NCI-H460 (cell line): ENCODE measurements at places on chromosomes 3 and 15. TPM values are rescaled to one million over a fixed set of nuclear protein-coding genes. Genes with fewer than 3 reads are reported as not detected.
A peak's percentile ranks its signal among the peaks of the same experiment; 100 is the strongest.

DNA sequence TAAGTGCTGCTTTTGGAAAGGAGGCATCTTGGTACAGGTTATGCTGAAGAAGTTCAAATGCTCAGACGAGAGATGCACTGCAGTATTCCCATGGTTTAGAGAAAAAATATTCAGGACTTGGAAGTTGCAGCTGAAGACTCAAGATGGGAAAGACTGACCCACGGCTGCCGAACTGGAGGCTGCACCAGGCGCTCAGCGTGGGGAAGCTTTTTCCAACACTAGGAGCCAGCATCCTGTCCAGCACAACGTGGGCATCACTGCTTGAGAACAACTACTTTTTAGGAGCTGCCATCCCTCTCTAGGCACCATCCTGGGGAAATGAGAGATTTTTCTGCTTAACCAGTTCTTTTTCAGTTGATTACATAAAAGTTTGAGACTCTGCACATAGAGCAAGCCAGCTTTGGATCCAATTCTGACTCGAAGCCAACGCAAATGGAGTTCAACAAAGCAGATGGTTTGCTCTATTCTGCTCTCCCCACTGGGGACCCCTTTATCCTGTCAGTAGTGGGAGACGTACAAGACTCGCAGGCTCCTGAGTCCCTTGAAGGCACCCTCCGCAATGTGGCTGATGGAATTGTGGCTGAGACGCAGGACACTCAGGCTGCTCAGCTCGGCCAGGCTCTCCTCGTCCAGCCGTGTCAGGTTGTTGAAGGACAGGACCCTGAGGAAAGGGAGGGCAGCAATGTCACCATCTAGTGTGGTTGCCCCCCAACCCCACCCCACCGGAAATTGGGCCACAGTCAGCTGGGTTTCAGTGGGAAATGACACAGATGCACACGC is 93.8 kb downstream of the LRIG1 start:
- DNase-seq = no peak

GRCh38 chr3:66476852-66477381 is 23.9 kb downstream of the LRIG1 start:
- DNase-seq = no peak

NLGN1 gene
- 8.8 and 10.7 TPM in 2 replicates for total RNA-seq

- DNase-seq = no peak
These were observed 89.8 kb downstream of the MEIS2 start for GRCh38 chr15:37010595-37010994.

RASL12 gene
- total RNA-seq = 0.07 TPM in 1 of 2 replicates, not detected in the other

GASK1A gene
- total RNA-seq = not detected in 2 replicates

CLDN11 gene
- total RNA-seq = 0.38 and 0.72 TPM in 2 replicates

DNA sequence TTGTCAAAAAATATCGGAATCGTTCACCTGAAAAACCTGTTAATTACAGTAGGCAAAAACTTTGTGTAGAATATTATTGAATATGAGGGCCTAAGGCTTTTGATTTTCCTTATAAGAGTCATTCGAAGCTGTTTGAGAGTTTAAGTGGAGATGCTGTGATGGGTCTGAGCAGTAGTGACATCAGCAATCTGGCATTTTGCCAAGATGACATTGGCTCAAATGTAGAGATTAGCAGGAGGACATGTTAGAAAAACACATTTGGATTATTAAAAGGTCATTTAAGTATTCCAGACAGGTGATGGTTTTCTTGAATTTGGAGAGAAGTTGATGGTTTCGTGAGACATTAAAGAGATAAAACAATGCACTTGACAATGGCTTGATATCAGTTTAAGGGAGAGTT is 12.9 kb downstream of the OR5AC2 start:
- DNase-seq = no peak

DNA sequence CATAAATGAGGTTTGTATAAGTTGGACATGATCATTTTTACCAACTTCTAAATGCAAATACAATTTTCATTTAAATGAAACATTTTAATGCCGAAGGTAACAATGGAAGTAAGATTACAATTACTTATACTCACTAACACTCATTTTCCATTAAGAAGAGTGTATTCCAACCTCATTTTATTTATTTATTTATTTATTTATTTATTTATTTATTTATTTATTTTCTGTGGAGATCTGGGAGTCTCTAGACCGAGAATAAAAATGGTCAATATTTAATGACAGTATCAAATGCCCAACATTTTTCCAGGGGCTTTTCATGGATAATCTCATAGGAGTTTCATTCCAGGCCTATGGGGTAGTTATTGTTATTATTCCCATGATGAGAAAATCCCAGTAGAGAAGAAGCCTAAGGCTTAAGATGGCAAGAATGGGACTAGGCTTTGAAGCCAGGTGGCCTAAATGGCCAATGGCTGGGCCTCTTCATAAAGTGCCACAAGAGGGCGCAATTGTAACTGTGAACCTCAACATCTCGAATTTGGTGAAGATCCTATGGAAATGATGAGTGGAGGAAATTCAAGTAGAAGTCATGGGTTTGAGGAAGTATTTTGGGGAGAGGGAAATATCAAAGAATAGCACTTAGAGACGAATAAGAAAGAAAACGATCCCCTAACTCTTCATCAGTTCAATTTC is 21.3 kb downstream of the VGLL3 start:
- peak; percentile 2 for DNase-seq

- DNase-seq = no peak
These were observed 129.2 kb upstream of the DPH6 start for GRCh38 chr15:35674873-35675781.

GRCh38 chr15:90104551-90104950 is 2.3 kb upstream of the IDH2 start:
- no peak for DNase-seq

- no peak for DNase-seq
These were observed 500.7 kb upstream of the ATP11B start for GRCh38 chr3:182292591-182292990.
